ENCODE measurements at places on chromosomes 5 and 9. TPM values are rescaled to one million over a fixed set of nuclear protein-coding genes. Genes with fewer than 3 reads are reported as not detected.

DNA sequence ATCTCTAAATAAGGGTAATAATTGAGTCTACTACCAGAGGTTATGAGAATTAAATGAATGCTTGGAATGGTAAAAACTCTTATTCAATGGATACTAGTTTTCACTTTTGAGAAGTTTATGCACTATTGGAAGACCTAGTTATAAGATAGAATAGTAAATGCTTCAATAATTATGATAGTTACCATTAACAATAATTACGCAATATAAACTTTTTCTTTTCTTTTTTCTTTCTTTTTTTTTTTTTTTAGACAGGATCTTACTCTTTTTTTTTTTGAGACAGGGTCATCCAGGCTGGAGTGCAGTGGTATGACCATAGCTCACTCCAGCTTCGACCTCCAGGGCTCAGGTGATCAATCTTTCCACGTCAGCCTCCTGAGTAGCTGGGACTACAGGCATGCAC is 6.7 kb downstream of the ALDOB start:
- no peak for DNase-seq

DNA sequence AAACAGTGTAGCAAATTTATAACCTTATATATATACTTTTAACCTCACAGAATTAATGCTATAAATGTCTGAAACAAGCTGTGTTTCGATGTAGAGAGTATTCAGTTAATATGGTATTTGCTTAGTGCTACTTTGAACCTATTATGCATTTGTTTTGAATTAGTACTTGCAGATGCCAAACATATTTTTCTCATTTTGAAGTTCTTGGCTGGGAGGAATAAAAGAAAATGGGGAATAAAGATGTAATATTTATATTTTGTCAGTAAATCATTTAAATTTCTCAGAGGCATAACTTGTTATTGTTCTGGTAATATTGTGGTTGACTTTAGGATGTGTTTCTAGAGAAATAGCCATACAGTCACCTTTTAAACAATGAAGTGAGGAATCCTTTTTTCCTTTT is 175.9 kb upstream of the IZUMO3 start:
- no peak for DNase-seq

DNA sequence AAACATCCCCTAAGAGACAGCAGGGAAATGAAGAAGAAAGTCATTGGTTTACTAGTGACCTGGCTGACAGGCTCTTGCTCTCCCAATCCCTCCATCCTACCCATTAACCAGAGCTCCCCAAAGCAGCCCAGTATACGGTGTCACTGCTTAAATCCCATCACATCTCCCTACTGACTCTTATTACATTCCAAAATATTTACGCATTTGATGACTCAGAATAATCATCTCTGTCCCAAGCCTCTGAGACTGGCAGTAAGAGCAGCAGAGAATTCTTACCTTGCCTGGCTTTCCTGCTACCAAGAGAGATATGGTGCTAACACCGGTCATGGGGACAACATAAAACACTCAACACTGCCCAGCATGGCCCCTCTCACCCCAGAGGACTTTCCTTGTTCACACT is 20.2 kb upstream of the WHRN start:
- no peak for DNase-seq

GRCh38 chr5:138351056-138351455 is 1.4 kb upstream of the KDM3B start:
- DNase-seq = no peak

GRCh38 chr9:116546711-116547581 is 140.2 kb upstream of the TRIM32 start:
- DNase-seq = no peak

- no peak for DNase-seq
Measured at GRCh38 chr9:129863059-129863690, 27.9 kb downstream of the USP20 start.

Gene CDC23
- total RNA-seq = 43.8 TPM

Gene FBXL7
- total RNA-seq = 14.4 TPM

Gene GGTA1
- total RNA-seq = not detected

Data from WTC11 (cell line).